ENCODE measurements at places on chromosomes 7 and 10. TPM values are rescaled to one million over a fixed set of nuclear protein-coding genes. Genes with fewer than 3 reads are reported as not detected.

MRLN gene
- total RNA-seq: not detected

GRCh38 chr7:114554781-114555537 lies 140.3 kb downstream of the FOXP2 start:
- DNase-seq: no peak

DOCK4 gene
- total RNA-seq: 40.9 TPM

GRCh38 chr7:44155191-44156185 lies 14.4 kb upstream of the MYL7 start:
- DNase-seq: peak; percentile 89

DNAJB9 gene
- total RNA-seq: 31.9 TPM

ASB10 gene
- total RNA-seq: not detected

DNA sequence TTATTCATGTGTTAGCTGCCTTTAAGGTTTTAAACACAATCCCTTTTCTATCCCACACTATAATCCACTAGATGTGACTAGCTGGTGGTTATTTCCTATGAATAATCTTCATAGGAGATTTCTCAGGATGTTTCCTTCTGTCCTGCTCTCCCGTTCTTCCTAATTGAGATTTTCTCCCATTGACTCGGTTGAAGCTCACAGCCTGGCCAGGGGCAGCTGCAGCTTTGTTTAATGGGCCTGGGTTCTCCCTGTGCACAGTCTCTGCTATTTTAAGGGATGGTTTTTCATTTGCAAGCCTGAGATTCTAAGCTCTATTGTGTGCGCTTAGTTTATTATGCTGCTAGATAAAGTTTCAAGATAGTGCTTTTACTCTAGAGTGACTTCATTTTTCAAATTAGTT lies 283.4 kb upstream of the AOAH start:
- DNase-seq: no peak

SEMA3D gene
- total RNA-seq: 1.9 TPM

DNA sequence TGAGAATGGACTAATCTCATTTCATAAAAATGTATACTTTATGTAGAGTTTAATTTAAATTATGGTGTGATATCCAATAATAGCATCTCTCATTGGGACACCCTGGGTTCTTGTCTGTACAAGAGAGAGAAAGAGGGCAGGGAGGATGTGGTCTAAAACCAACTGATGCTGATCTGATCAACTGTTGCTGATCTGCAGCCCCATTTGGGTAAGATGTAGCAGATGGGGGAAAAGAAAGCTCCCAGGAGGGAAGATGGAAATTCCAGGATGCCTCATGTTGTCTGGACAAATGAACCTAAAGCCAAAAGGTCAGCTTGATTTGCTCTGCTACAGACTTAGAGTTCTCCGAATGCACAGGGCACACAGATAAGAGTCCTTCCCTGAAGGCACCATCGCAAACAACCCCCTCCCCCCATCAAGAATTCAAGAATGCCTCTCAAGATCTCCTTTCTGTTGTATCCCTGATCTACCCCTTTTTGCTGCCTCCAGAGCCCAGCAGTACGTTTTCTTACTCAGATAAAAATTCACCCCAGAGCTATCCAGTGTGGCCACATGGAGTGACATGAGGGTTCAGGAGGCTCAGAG lies 171.4 kb upstream of the INHBA start:
- no peak for DNase-seq

DNA sequence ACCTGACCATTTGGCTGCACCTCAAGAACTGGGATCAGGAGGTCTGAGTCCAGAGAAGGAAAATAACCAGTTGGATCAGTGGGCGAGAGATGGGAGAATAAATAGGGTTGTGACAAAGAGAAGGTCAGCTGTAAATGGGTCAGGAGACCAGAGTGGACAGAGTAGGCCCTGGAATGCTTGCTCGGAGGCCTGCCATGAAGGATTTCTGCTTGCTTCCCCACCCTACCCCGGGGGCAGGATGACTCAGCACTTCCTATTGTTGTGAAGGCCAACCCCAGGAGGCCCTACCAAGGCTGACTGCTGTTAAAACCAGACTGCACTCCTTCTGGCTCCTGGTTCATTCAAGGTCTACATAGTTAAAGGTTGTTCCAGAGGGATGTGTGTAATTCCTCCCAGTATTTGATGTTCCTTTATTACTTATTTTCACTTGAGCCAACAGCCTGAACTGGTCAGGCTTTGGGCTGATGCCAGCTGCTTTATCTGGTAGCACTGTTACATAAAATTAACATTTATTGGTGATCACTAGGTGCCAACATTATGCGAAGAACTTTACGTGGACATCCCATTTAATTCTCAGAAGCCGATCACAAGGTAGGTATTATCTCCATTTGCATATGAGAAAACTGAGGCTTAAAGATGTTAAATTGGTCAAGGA lies 27.3 kb upstream of the IFRD1 start:
- no peak for DNase-seq

DNA sequence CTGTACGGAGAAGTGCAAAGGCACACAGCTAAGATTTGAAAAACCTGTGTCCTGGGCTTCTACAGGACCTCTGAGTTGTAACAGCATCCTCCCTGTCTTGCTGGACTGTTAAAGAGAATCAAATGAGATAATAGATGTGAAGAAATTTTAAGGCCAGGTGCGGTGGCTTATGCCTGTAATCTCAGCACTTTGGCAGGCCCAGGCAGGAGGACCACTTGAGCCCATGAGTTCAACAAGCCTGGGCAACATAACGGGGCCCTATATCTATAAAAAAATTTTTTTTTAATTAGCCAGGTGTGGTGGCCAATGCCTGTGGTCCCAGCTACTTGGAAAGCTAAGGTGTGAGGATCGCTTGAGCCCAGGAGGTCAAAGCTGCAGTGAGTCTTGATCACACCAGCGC lies 2.9 kb upstream of the ARHGAP21 start:
- no peak for DNase-seq

GRCh38 chr7:158271646-158272045 lies 316.0 kb downstream of the PTPRN2 start:
- peak; percentile 79 for DNase-seq

DNA sequence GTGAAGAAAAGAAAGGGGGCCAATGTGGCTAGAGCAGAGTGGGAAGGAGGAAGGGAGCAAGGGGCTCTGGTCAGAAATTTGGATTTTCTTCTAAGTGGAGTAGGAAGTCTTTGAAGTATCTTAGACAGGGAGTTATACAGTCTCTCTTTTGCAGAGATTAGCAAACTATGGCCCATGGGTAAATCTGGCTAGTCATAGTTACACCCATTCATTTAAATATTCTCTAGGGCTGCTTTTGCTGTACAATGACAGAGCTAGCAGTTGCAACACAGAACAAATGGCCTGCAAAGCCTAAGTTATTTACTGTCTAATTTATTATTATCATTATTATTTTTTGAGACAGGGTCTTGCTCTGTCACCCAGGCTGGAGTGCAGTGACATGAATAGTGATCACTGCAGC lies 10.5 kb upstream of the LAMB4 start:
- no peak for DNase-seq
